Stimulated activated CD8-positive, alpha-beta memory T cell treated with anti-CD3 and anti-CD28 coated beads, Interleukin-4, amount 100 ng/mL, for 1 hour (primary cell): ENCODE measurements at places on chromosomes 6 and 20.

GRCh38 chr6:4902363-4902762 lies 101.5 kb downstream of the RPP40 start:
- no peak for DNase-seq

- no peak for DNase-seq
These were observed 143.0 kb downstream of the GMDS start for GRCh38 chr6:2102316-2102883.

DNA sequence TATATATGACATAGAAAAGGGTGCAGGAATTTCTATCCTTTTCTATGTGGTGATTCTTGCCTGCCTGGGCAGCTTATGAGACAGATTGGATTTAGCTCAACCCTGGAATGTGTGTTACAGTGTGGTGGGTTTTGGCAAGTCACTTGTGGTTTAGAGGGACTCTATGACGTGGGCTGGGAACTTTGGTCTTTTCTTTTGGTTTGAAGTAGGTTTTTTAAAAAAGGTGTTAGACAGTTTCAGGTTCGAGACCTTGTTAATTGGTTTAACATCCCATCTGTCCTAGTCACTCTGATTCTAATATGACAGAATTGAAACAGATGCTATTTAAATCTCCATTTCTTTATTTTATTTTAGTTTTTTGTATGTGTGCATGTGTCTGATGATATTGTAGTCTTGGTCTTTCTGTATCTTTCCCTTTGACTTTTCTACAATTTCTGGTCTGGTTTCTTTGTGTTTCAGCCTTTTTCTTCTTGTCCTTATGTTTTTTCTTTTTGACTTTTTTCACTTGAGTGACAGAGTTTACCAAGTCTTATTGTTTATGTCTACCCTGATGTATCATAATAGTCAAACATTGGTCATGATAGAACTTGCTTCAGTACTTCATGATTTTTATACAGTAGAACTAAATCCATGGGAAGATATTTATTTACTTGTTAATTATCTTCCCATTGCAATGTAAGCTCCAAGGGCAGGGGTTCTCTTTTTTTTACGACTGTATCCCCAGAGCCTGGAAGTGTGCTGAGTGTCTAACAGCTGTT lies 174.3 kb downstream of the CDKAL1 start:
- no peak for DNase-seq

GRCh38 chr6:28769626-28770402 lies 154.0 kb downstream of the TRIM27 start:
- DNase-seq: no peak

GRCh38 chr20:23939641-23940040 lies 48.9 kb downstream of the GGTLC1 start:
- DNase-seq: no peak

GRCh38 chr20:54199721-54200176 lies 8.1 kb upstream of the PFDN4 start:
- DNase-seq: no peak

- no peak for DNase-seq
These were observed 114.4 kb downstream of the SULF2 start for GRCh38 chr20:47670913-47671312.

GRCh38 chr20:61776491-61777075 lies 289.1 kb downstream of the TAF4 start:
- no peak for DNase-seq

DNA sequence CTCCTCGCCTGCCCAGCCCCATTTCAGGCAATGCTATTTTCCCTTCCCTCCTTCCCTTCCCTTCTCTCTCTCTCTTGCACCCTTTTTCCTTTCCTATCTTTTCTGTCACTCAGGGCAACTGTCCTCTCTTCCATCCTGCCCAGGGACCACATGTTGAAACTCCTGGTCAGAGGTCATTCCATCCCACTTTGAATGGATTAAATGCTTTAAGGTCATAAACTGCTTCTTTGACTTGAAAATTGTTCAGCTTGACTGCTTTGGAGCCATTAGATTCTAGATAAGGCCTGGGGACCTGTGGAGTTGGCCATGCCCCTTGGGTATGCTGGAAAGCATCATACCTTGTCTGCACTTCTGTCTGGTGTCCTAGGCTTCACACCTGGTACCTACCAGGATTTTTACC lies 106.1 kb downstream of the DTNBP1 start:
- DNase-seq: no peak

DNA sequence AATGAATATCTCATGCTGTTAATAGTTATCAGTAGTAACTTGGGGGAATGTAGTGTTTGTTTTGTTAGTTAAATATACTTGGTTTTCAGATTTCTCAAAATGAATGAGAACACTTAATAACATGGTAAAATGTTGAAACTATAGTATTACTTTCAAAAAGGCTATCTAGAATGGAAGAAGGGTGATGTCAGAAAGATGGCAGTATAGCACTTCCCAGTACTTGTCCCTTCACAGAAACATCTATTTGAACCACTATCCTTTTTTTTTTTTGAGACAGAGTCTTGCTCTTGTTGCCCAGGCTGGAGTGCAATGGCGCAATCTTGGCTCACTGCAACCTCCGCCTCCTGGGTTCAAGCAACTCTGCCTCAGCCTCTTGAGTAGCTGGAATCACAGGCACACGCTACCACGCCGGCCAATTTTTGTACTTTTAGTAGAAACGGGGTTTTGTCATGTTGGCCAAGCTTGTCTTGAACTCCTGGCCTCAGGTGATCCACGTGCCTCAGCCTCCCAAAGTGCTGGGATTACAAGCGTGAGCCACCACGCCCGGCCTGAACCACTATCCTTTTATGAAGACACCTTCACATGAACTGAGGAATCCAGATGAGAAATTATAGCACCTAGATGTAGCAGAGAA lies 4.7 kb upstream of the ECHDC1 start:
- DNase-seq: no peak

- no peak for DNase-seq
These were observed 41.6 kb upstream of the TMEM244 start for GRCh38 chr6:129902681-129903080.

- DNase-seq: no peak
These were observed 33.6 kb downstream of the MAFB start for GRCh38 chr20:40655451-40655850.

DNA sequence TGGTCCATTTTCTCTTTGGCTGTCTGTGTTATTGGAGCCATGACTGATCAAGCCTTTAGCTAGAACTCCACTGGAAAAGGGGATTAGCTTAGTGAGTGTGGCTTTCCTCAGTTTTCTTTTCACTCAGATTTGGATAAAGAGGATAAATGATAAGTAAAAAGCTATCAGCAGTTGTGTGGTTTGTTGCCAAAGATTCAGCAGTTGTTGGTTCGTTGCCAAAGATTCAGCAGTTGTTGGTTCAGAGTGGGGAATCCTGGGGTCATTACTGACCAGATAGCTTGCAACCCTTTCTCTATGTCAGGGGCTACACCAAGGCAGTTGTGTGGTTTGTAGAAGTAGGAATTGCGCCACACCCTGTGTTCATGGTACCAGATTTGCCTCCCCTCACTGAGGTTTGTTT lies 107.7 kb upstream of the SCP2D1 start:
- no peak for DNase-seq

DNA sequence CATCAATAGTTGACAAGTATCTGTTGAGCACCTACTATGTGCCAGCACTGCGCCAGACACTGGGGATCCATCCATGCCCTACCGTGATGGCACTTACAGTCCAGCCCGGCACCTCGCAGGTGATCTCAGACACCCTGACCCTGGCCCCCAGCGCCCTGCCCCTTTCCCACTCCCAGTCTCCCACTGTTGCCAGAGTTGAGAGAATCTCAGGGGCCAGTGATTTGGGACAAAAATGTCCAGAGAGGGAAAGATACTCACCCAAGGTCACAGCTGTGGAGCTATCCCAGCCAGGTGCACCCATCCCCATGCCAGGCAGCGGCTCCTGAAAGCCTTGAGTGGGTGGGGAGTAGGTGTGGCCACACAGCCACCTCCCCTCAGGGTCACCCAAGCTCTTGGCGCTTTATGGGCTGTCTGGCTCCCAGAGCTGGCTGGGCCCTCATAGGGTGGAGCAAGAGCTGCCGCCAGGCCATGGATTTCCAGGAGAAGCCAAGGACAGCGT lies 3.3 kb downstream of the PI16 start:
- DNase-seq: no peak

GRCh38 chr6:169240125-169240524 lies 13.5 kb downstream of the THBS2 start:
- no peak for DNase-seq

DNA sequence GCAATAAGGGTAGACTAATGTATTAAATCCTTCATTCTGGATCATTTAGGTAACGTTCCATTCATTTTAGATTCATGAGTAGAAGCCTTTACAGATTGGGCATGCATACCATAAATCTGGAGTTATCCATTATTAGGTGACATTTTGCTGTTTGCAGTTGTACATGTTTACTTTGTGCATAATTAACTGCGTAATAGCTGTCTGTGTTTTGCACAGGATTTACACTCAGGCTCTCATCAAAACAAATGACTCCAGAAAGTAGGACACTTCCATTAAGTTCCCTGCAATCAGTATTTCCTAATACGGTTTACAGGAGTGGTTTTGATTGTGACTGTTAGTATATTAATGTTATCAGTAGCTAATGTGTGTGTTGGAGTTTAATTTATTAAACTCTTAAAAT lies 997.4 kb downstream of the HACE1 start:
- no peak for DNase-seq

DNA sequence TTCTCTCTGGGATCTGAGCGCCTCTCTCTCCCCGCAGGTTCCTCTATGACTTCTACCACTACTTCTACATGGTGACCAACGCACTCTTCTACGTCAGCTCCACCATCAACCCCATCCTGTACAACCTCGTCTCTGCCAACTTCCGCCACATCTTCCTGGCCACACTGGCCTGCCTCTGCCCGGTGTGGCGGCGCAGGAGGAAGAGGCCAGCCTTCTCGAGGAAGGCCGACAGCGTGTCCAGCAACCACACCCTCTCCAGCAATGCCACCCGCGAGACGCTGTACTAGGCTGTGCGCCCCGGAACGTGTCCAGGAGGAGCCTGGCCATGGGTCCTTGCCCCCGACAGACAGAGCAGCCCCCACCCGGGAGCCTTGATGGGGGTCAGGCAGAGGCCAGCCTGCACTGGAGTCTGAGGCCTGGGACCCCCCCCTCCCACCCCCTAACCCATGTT lies 36.3 kb upstream of the MRGBP start:
- DNase-seq: no peak

GRCh38 chr20:951384-952169 lies 35.4 kb upstream of the ANGPT4 start:
- no peak for DNase-seq

- DNase-seq: no peak
These were observed 333.6 kb downstream of the BTBD9 start for GRCh38 chr6:38305995-38306681.

DNA sequence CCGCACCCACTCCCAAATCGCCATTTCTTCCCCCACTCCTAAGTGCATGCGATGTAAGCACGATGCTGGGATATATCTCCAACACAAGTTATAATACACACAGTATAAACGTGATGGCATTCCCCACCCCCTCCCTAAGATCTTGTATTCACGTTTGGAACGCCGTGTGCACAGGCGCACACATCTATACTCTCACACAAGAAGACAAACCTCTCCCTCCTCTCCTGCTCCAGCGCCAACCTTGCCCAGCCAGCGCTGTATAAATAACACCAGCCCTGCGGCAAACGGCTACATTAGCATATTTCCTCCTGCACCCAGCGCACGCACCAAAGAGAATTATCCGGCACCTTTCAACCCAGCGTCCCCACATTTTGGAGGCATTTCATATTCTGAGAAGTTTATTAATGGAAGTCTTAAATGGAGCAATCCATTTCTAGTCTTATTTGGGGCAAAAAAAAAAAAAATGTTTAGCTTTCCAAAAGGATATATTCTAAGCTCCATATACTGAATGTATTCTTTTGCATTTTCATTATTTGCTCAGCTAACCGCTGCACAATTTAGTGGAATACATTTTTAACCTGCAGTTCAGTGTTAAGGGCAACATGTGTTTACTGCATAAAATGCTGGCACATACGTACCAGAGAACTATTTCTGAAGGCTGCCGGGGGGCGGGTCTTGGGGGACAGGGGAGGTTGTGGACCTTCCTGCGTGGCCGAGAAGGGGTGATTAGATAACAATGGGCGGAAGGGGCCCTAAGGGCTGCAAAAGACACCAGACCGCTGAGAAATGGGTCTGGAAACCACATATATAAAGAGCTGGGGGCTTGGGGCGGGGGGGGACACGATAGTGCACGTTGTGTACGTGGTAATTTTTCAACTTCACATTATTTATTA lies 1.1 kb upstream of the SLC22A23 start:
- DNase-seq: no peak

DNA sequence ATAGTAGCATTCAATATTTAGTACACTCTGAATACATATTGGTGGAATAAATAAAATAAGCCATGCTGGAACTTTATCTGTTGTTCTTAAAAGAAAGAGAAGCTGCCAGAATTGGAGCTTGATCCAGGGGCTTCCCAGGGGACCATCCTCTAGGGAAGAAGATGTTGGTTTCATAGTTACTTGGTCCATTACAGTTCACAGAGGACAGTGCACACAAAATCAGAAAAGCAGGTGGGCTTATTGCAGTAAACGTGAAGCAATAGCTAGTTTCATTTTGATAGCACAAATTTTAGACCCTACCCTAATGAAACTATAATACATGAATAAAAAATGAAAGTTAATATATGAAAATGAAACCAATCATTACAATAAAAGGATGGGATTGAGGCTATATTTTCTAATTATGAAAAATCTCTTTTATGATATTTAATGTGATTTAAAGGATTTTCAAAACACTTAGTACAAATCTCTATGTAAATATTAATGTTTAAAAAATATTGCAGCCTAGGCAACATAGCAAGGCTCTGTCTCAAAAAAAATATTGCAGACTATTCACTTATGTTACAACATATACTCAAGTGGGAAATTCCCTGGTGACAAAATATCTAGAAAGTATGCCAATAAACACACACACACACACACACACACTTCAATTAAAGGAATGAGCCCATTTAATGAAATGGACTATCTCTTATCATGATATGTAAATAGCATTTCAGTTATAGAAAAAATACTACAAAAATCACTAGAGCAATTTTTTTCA lies 227.0 kb upstream of the MARCKS start:
- DNase-seq: no peak

GRCh38 chr6:133503336-133503729 lies 262.2 kb downstream of the EYA4 start:
- DNase-seq: no peak

DNA sequence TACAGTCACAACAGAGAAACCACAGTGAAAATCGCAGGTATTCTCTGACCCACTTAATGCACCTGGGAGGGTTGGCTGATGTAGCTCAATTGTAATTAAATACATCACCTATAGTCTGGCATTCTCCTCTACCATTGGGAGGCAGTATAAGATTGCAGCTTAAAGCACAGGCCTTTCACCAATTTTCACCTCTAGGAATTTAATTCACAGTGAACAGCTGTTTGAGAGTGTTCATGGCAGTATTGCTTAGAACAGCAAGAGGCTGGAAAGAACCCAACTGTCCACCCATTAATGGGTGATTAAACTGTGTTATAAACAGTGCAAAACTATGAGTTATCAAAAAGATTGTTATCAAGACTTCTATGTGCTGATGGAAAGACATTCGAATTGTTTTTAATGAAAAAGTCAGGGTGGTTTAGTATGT lies 2.0 kb downstream of the EDEM2 start:
- DNase-seq: no peak

- DNase-seq: no peak
These were observed 381 bp upstream of the ZSCAN26 start for GRCh38 chr6:28266563-28266961.
